ENCODE measurements at places on chromosomes 11 and 22. TPM values are rescaled to one million over a fixed set of nuclear protein-coding genes. Genes with fewer than 3 reads are reported as not detected.

- DNase-seq = no peak
Observed at GRCh38 chr11:125343086-125343717, 152.9 kb downstream of the FEZ1 start.

- DNase-seq = no peak
Observed at GRCh38 chr11:267491-267994, 10.7 kb upstream of the NLRP6 start.

DNA sequence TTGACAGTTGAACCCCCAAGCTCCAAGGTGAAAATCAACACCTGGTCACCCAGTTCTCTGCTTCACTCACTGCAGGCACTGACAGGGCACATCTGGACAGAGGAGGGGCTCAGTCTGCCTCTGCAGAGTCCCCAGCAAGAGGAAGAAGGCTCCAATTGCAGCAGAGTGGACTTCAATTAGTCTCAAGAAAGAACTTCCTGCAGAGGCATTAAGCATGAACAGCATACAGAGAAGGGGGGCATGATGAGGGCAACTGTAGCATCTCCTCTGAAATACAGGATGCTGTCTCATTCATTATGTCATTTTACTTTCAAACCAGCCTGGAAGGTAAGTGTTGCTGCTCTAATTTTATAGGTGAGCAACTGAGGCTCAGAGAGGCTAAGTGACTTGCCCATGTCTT, 11.1 kb downstream of the GDPD5 start:
- no peak for DNase-seq

GRCh38 chr11:71203681-71204080, 48.7 kb downstream of the SHANK2 start:
- DNase-seq = no peak

GRCh38 chr11:35166369-35167360, 27.7 kb downstream of the CD44 start:
- DNase-seq = no peak

DNA sequence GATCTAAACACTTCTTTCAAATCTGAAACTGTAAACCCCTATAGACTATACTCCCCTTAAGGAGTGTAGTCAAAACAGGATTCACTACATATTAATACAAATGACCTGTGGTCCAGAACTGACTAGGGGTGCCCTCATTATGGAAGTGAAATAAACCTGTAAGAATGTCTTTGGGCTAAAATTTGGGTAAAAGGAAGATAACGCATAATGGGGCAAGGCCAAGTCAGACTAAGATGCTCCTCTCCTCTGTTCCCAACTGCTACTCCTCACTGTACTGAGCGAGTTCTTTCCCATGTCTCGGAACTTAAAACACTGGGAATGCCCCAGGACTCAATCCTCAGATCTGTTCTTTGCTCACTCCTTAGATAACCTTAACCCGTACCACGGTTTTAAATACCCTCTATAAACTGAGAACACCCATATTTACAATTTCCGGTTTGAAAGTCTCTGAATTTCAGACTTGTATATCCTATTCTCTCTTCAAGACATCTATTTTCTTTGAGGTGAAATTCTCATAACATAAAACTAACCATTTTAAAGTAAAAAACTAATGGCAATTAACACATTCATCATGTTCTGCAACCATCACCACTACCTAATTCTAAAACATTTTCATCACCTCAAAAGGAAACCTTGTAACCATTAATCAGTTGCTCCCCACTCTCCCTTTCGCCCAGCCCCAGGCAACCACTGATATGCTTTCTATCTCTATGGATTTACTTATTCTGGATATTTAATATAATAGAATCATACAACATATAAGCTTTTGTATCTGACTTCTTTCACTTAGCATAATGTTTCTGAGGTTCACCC, 4.0 kb downstream of the THAP12 start:
- no peak for DNase-seq

KCNK4 gene
- total RNA-seq = 0.47 TPM

TESMIN gene
- 3.8 TPM for total RNA-seq

MOGAT2 gene
- total RNA-seq = not detected
